ENCODE measurements at places on chromosomes 3 and 15.

GRCh38 chr15:59069430-59069829, 35.5 kb upstream of the CCNB2 start:
- no peak for DNase-seq

DNA sequence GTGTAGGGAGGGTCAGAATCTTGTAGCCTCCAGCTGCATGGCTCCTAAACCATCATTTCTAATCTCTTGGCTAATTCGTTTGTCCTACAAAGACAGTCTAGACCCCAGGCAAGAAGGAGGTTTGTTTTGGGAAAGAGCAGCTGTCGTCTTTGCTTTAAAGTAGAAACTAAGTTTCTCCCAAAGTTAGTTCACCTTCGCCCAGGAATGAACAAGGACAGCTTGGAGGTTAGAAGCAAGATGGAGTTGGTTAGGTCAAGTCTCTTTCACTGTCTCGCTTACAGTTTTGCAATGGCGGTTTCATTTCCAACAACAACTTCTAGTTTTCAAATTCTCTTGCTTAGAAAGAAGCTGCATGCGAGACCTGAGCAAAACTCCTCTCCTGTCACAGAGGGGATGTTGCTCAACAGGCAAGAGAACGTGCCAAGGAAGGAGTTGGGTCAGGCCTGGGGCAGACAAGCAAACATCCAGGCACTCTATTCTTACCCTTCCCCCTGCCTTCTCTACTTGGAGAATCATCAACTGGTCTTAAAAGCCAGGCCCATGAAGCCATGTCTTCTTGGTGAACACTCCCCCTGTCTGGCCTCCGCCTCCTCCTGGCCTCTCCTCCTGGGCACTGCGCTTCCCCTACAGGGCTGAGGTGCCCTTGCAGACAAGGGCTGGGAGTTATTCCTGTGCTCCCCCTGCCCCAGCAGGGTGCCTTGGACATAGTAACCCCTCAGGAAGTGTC, 57.6 kb downstream of the TMEM44 start:
- no peak for DNase-seq

DNA sequence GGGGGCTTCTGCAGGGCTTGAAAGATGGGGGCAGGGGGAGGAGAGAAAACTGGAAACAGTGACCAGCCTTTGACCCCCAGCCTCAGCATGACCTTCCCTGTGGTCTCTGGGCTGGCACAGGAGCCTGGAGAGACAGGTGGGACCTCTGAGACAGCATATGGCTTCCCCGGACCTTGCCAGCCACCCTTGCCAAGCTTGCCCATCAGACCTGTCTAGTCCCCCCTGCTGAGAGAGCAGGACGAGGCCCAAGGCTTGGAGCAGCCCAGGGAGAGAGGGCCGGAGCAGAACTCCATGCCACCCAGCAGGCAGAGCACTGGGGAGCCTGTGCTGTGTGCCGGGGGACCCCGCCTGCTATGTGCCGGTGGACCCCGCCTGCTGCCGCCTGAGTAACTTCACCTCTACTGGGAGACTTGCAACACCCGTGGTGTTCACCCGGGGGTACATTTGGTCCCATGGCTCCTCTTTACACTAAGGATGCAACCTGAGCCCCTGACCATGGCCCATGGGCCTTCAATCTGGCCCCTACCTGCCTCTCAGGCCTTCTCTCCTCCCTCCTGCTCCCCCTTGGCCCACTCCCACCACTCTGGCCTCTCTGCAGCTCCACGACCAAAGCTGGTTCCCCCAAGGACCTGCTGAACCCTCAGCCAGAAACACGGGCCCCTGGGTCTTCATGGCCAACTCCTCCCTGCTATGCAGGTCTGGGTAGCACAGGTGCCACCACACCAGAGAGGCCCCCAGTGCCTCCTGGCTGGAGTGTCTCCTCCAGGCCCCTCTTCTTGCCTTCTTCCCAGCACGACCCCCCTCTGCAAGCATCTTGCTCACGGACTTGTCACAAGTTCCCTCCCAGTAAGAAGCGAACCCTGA, 21.1 kb upstream of the SLC41A3 start:
- no peak for DNase-seq

DNA sequence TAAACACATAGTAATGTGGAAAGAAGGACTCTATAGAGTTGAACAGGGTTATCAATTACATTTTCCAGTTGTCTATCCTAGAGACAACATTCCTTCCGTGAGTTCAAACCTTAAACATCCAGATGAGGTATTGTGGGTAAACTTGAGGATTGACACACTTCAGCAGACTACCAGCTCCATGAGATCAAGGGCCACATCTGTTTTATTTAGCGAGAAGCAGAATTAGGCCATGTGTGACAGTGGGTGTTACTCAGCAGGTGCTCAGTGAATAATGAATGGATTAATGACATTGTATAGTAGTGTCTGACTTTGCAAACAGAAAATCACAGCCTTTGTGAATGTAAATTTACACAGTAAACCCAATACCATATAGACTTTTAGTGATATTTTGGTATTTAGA, 941.1 kb upstream of the CFAP20DC start:
- DNase-seq: no peak

DNA sequence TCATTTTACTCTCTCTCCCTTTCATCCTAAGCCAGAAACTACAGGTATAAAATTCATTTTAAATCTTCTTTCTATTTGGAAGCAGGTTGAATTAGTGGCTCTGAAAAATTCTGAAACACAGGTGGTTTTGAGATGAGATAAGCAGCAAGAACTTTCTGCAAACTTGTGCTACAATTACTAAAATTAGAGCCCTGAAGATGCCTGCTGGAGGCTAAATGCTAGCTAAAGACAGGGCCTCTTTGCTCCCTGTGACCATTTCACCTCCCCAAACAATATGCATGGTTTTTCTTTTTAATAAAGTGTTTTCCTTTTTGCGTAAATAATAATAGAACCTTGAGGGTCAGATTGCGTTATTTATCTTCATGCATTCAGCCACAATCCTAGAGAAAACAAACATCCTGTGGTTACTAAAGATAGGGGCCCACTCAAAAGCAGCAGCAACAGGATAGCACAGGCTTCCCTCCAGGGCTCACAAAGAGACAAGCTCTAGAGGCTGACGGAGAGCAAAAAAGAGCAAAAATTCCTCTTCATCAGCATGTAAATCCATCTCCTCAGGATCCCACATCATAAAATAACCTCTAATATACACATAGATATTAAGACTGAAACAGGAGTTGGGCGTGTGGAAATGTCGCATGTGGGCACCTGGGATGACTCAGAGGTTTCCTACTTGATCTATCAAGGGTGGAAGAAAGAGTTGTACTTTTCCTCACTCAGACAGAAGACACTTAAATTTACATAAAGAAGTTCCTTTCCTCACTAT, 26.5 kb upstream of the CP start:
- peak; percentile 59 for DNase-seq

- DNase-seq: no peak
Measured at GRCh38 chr3:72652395-72652794, 195.8 kb downstream of the SHQ1 start.

DNA sequence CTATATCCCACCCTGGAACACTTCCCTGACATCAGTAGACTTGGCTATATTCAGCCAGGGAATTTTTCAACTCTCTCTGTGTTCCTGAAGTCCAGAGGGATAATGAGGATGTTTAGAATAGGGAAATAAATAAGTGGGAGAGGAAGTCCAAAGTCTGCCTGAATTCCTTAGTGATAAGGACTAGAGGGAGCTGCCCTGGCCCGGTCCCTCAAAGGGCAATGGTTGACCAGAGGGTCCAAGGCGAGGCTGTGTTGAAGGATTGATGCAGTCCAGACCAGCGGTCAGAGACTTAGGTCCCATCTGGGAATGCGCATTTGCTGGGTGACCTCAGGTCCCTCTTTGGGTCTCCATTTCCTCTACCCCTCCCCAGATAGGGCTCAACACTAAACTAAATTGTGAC, 7.9 kb downstream of the VIPR1 start:
- DNase-seq: no peak

GRCh38 chr3:164452707-164453106, 625.6 kb downstream of the SI start:
- DNase-seq: no peak

DNA sequence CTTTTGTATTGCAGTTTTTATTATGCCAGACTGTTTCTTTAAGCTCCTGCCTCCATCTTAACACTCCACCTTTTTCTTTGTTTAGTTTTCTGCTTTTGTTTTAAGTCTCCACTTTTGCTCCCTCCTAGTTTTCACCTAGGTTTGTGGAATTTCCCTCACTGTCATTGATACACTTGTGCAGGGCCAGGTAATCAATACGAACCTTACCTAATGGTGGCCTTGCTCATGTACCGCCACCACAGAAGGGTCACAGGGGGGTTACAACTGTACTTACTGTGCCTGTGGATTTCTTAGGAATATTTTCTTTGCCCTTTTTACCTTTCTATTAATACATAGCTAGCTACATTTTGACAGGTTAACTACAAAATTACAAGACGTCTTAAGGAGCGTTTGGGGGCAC, 43.4 kb upstream of the TPM1 start:
- no peak for DNase-seq

- DNase-seq: no peak
Measured at GRCh38 chr15:97101572-97101971, 771.1 kb downstream of the NR2F2 start.

DNA sequence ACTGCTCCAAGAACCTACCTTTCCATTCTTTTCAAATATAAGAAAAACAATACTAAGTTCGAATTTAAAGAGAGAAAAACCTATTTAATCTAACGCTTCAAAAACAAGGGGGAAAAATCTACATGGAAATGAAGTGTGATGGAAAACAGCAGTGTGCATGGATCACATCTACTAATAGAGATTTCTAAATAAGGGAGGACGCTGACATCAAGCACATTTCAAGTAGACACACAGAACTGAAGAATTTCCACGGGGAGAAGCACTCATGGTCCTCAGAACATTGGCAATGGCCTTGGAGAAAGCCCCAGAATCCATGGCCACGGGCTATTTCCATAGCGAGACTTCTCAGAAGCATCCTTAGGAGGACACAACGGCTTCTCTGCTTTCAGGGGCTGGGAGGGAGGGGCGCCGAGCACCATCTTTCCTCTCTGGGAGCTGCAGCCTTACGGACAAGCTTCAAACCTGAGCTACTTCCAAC, 1.0 kb downstream of the TASOR start:
- no peak for DNase-seq

- DNase-seq: no peak
Measured at GRCh38 chr3:113273011-113273410, 61.7 kb downstream of the BOC start.

DNA sequence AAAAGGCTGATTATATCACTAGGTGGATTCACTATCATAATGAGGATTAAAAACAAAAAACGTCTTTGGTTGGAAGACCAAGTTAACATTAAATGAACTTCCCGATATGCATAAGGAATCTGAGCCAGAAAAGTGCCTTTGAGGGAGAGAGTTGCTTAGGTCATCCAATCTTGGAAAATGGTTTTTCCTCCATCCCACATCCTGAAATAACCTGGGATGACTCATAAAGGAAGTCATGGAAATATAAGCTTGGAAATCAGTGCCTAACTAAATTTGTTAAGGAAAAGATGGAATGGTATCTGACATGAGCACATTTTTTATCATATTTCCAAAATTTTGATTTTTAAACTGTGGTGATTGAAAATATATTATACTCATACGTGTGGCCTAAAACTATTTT, 66.0 kb downstream of the KBTBD8 start:
- DNase-seq: no peak

- DNase-seq: no peak
Measured at GRCh38 chr15:99719096-99719541, 14.1 kb downstream of the LYSMD4 start.

DNA sequence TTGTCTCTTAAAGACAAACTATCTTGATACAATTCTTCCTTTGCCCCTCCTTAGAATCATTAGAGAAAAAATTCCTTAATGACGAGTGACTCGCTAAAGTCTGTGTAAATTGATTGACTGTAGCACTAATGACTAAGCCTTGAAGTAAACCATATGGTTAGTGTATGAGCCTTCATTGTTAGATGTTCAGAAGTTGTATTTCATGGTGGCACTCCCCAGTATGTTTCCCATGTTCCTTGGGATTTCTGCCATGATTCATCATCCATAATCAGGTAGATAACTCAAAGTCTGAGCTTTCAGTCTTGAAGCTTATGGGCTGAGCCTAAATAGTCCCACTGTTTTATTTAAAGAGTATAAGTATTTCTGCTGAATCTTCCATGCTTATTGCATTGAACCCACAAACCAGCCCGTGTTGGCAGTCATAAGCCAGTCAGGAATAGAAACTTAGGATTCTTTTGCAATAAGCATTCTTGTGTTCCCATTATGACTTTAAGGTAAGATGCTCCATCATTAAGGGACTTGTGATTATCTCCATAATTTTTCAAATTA, 371.2 kb upstream of the RARB start:
- DNase-seq: no peak

GRCh38 chr15:66078196-66078928, 175.2 kb downstream of the MEGF11 start:
- DNase-seq: no peak

GRCh38 chr15:53834214-53834613, 74.8 kb upstream of the WDR72 start:
- no peak for DNase-seq

DNA sequence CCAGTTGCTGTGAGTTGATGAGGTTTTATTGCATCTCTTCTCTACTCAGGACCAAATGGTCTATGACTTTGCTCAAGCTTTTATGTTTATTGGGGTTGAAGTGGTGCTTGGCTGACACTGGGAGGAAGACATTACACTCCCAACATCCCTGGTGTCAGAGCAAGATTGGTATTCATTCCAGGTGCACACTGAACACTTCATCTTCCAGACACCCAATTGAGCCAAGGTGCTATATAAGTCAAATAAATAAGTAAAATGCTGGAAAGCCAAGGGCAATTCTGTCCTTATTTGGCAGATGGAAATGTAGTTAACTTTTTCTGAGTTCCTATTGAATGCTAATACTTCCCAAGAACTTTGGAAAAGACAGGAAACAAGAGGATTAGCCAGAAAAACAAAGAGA, 53.2 kb upstream of the CDV3 start:
- DNase-seq: no peak

GRCh38 chr15:66757521-66757920, 55.5 kb downstream of the SMAD6 start:
- DNase-seq: no peak

- peak; percentile 33 for DNase-seq
Measured at GRCh38 chr15:91853511-91853947, at the start of gene SLCO3A1. Gene SLCO3A1 (plus strand): TSS chr15:91853708.

DNA sequence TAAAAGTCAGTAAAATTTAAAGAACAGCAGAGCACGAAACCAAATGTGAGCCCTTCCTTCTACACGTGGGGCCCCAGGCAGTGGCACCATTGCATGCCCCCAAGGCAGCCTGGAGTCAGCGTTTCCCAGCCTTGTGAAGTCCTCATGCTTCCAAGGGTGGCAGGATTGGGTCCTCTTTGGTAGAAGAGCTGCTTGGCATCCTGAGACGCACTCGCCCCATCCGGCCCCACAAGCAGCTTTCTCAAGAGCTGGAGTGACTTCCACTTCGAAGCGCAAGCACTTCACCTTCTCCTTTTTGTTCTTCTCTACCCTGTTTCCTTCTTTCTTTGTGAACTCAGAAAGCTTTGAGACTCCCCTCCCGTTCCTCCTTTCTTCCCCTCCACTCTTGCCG, 34.7 kb downstream of the ZNF710 start:
- no peak for DNase-seq
